ENCODE measurements at places on chromosomes 12 and 14.

DNA sequence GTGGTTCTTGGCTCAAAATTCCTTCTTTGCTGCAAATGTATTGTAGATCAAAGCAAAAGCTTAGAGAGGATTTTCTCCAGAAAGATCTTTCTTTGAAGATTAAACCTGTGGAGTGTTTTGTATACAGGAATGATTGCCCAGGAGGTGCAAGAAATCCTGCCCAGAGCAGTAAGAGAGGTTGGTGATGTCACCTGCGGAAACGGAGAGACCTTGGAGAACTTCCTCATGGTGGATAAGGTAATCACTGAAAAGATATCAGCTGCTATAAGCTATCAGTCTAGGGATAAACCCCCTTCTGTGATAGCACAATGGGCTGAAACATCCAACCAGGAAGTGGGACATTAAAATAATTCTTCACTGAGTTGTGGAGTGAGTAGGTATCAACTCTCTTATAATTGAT lies 85.7 kb downstream of the MYRFL start:
- DNase-seq, result no peak

GRCh38 chr14:97377550-97377949 lies 580.4 kb downstream of the VRK1 start:
- no peak for DNase-seq

DNA sequence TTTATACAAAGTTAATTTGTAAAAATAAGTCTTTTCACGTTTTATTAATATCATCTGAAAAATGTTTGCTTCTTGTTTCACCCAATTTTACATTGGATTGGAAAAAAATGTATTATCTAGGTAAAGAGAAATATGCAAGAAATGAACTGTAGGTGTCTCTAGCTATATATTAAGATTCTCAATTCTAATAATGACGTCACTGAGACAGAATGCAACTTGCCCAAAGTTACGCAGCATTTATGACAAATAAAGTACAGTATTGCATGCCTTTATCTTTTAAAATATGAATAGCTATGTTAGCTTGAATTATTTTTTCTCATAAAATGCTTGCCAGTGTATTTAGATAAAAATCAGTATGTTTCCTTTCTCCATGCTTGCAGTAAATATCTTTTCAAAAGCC lies 728.8 kb downstream of the RERGL start:
- no peak for DNase-seq

DNA sequence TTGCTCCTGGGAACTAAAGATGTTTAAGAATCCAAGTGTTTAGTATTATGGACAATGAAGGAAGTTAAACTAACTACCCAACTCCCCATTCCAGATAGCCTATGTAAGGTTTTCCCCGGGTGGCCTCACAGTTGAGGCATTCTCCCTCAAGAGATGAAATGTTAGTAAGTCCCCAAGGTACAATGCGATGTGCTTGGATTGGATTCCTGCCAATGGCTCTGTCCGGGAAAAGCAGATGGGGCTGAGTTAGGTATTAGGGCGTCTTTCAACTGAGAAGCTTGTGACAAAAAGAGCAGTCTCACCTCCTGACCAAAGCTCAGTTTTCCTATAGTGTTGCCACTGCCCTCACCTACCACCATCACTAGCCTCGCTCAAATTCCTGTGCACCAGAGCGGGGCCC lies 64.8 kb upstream of the E2F7 start:
- DNase-seq, result no peak

DNA sequence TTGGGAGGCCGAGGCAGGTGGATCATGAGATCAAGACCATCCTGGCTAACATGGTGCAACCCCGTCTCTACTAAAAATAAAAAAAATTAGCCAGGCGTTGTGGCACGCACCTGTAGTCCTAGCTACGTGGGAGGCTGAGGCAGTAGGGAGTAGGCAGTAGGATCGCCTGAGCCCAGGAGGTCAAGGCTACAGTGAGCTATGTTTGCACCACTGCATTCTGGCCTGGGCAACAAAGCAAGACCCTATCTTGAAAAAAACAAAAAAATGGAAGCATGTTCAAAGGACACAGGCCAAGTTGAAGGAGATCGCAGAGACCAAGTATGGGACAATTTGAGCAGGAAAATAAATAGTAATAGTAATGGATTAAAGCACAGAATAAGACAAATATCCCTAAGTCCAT lies 14.2 kb downstream of the NCAPD2 start:
- DNase-seq, result no peak

DNA sequence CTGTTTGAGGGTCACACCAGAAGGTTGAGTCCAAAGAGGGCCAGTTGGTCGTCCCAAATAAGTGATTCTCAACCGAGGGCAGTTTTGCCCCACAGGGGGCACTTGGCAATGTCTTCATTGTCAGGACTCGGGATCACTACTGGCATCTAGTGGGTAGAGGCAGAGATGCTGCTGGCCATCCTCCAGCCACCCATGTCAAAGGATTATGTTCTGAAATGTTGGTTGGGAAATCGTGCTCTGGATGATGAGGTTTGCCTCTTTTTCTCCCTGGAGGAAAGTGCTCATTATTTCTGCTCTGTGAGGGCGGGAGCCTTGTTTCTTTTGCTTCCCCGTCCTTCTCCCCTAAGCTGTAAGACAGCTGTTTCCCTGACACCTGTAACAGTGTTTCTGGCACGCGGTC lies 3.6 kb downstream of the ZNF839 start:
- DNase-seq, result no peak

GRCh38 chr14:32332415-32333316 lies 3.6 kb downstream of the AKAP6 start:
- DNase-seq, result no peak

DNA sequence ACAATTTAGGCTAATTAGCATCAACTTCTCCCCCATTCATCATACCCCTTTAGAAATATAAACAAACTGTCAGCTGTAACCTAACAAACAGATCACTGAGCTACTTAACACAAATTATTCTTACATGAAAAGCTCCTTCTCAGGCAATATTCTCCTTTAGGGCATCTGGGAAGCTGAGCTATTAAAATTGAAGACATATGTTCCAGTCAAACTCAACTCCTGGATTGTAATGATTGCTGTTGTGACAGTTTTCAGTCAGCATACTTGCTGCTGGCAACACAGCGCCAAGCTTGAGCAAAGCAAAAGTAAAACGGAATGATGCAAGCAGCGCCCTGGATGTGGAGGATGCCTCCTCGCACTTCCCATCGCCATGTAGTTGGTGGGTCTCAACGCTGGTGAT lies 82.4 kb downstream of the SLC25A21 start:
- DNase-seq, result no peak

DNA sequence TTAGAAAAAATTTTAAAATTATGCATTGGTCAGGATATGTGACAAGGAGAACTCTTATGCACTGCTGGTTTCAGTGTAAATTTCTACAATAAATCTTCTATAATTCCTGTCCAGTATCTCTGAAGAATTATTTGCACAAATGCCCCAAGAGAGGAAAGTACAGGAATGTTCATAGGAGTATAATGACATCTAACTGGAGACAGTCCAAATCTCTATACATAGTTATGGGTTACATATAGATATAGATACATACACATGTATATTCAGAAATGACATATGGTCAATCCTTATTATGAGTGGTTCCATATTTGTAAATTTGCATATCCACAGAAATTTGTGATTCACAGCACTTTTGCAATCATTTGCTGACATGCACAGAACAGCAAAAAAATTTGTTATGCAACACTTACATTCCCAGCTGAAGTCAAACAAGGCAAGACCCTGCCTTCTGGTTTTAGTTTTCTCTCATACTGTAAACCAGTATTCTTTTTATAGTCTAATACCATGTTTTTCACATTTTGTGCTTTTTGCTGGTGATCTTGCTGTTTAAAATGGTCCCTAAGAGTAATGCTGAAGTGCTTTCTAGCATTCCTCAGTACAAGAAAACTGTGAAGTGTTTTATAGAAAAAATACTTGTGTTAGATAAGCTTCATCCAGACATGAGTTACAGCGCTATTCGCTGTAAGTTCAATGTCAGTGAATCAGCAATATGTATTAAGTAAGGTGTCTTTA lies 103.8 kb downstream of the SLC16A7 start:
- DNase-seq, result no peak

DNA sequence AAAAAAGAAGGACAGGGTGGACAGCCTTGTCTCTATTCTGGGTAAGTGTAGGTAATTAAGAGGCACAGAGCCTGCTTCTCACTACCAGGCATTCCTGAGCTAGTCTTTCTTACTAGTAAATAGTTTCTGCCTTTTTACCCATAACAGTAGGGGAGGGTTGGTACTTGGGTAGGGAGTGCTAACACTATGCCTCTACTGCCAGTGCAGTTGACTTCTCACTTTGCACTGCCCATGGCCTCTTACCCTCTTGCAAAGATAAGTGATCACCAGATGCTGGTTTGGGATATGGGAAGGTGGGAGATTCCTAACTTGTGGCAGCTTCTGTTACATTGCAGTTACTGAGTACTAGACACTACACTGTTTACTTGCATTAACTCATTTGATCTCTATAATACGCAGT lies 11.6 kb downstream of the AHSA1 start:
- no peak for DNase-seq

GRCh38 chr12:85606455-85606854 lies 229.8 kb downstream of the RASSF9 start:
- no peak for DNase-seq

DNA sequence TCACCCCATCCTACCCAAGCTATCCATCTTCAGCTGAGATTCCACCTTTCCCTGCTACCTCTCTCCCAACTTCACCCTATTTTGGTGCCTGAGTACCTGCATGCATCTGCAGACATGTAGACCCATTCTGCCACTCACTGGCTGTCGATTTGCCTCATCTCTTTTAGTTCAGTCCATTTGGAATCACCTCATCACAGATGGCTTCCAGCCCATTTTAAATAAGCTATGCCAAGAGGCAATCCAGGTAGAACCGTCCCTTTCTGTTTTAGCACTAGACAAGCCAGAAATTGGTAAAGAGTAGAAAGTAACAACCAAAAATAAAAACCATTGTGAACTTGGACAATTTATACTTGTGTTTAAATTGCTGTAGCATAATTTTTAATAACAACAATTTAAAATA lies 11.3 kb downstream of the SLC35F4 start:
- DNase-seq, result no peak

DNA sequence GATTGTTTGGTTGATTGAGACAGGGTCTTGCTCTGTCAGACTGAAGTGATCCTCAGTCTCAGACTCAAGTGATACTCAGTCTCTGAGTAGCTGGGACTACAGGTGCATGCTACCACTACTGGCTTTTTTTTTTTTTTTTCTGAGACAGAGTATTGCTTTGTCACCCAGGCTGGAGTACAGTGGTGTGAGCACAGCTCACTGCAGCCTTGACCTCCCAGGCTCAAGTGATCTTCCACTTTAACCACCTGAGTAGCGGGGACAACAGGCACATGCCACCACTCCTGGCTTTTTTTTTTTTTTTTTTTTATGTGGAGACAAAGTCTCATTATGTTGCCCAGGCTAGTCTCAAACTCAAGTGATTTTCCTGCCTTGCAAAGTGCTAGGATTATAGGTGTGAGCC lies 31.8 kb downstream of the CPSF2 start:
- no peak for DNase-seq

GRCh38 chr12:94421868-94422740 lies 37.6 kb downstream of the CEP83 start:
- no peak for DNase-seq

- DNase-seq, result no peak
These were observed 196.3 kb downstream of the PPM1H start for GRCh38 chr12:62738616-62739015.

- DNase-seq, result no peak
These were observed 69.9 kb downstream of the RASSF3 start for GRCh38 chr12:64680235-64680634.

DNA sequence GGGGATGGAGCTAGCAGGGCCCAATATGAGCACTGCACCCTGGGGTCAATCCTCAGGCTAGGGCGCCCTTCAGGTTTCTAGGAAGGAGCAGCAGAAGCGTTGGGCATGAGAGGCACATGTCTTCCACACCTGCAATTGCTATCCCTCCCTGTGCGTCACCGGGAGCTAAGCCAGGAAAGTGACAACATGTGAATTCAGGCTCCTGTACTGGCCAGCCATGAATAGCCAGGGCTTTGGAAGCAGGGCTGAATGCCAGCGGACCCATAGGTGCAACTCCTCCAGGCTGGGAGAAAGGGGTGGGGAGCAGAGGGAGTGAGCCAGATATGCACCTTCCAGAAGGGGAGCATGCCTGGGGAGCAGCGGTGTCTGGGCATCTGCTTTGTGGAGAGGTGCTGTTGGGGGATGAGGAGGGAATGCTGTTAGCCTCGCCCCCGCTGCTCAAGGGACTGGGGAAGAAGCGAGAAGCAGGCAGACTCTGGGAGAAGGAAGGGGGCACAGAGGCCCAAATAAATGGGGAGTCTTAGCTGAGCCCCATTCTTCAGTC lies 6.1 kb downstream of the HOXC5 start:
- DNase-seq, result no peak

GRCh38 chr12:57010627-57011247 lies 4.4 kb upstream of the ZBTB39 start:
- DNase-seq, result no peak

- no peak for DNase-seq
These were observed 44.9 kb upstream of the STRAP start for GRCh38 chr12:15837141-15837790.

DNA sequence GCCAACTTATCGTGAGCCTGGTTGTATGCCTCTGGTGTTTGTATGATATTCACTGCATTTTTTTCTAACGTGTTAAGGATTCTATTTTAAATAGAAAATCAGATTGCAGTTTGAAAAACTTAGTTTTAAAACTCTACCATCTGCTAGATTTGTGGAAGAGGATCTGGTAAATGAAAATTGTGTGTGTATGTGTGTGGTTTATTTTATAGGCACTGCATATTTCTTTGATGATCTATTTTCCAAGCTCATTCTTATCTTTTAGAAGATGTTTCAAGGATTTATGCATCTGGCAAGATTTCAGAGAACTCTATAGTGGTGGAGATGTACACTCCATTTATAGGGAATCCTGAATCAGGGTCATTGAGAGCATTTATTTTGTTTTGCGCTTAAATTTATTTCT lies 69.8 kb downstream of the HMGA2 start:
- DNase-seq, result no peak

GRCh38 chr12:25979059-25979458 lies 20.6 kb downstream of the RASSF8 start:
- DNase-seq, result no peak

- DNase-seq, result no peak
These were observed 442.2 kb downstream of the ADAMTS20 start for GRCh38 chr12:43109631-43110345.

DNA sequence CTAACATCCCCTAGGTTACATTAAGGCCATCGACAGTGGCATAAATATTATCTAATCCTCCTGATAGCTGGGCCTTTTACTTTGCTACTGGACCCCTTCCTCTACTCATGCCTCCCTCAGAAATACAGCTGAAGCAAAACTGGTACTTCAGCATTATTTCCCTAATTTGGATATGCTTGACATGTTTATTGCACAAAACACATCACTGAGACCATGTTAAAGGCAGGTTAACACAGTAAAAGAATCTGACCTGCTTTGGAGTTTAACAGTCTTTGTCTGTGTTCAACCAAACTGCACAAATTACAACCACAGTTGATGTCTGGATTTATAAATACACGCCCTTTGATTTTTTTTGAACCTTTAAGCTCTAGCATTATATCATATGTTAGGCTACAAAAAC lies 156.6 kb downstream of the FOXA1 start:
- DNase-seq, result no peak

- DNase-seq, result no peak
These were observed 215.4 kb upstream of the NAV3 start for GRCh38 chr12:77615332-77615731.
